ENCODE measurements at places on chromosomes 6 and 20.

DNA sequence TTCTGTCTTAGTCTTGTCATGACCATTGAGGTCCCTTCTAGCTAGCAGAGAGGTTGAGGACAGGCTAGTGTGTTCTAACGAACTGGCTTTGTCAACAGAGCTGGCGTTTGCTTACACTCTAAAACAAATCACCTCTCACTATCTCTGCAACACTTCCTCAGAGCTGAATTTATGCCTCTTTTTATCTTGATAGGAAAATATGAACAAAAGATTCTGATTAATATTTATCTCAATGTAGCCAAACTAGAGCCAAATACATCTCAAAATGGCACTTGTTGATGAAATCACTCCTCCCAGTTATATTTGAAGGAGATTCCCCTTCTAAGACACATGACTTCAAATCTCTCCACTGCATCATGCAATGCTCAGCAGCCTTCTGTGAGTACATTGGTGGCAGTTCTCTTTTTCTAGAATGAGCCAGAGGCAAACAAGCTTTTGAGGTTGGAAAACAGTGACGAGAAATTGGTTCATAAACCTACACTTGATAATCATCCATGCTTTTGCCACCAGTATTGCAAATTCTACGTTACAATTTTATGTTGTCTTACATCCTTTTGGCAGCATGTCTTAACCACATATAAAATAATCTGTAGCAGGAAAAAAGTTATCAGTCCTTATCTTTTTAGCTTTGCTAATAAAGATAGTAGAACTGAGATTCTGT is 615.7 kb upstream of the CITED2 start:
- no peak for DNase-seq

DNA sequence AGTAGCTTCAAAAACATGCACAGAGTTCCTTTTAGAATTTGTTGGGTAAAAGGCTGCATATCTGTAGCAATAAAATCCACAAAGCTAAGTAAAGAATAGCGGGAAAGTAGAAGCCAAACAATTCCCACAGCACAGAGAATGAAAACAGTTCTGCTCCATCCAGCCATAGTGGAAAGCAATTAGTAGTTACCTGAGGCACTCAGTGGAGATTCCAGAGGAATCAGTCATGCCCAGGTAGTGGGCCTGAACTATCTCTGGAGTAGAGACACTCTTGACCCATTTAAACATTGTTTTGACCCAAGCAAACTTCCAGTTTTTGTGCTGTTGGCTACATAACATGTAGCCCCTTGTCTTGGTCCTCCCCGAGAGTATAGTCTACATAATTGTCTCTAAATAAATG is 559.5 kb upstream of the PTCHD4 start:
- no peak for DNase-seq

DNA sequence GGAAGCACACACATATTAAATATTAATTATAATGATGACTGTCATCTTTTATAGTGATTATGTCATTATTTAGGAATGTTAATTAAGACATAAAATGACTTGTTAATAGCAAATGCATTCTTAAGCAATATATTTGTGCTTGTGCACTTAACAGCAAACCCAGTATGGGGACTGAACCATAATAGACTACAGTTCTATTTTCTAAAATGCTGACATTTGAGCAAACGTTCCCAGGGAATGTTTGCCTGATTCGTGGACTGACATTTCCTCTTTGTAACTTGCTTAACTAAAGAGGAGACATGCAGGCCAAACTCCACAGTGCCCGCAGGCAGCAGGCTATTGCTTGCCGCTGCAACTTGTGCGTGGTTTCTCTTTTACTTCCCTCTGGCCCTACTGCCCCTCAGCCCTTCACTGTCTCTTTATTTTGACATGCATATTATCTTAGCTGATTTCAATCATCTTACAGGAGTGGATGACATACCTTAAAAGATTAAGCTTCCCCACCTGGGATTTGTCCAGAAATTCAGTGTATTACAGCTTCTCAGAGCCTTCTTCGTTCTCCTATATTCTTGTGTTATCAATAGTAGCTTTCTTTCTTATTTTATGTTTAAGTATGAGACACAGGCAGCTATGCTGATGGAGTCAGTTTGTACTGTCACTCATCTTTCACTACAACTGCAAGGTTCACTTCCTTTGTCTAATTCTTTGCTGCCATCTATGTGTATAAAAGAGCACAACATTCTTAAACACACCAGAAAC is 141.5 kb downstream of the GMDS start:
- no peak for DNase-seq

DNA sequence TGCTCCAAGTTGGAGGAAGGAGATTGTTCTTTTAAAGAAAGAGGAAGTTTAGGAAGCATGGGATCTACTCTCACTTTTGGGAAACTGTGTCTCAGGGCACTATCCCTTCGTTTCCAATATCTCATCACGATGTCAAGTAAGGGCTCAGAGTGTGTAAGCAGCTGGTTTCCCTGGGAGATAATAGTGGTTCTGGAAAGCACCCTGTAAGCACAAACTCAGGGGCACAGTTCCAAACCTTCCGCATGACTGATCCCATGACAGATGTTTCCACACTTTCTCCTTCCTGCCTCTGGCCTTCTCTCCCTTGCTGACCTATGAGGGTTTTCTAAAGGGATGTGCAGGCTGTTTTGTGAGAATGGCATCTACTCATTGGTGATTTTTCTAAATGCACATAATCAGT is 33.9 kb downstream of the ADTRP start:
- DNase-seq, result no peak

GRCh38 chr6:166236596-166236995 is 68.9 kb upstream of the TBXT start:
- DNase-seq, result no peak

Data from DMS79 (cell line).